Activated CD4-positive, CD25-positive, alpha-beta regulatory T cell treated with anti-CD3 and anti-CD28 coated beads, Interleukin-2, amount 50 U/mL, for 24 hours (primary cell): ENCODE measurements at places on chromosomes 1 and 21.

GRCh38 chr1:151980287-151981177 lies 13.1 kb downstream of the S100A10 start:
- ATAC-seq = no peak

- ATAC-seq = no peak
Observed at GRCh38 chr1:32889731-32890278, 3.5 kb downstream of the HPCA start.

- ATAC-seq = no peak
Observed at GRCh38 chr1:208156741-208157140, 87.4 kb downstream of the PLXNA2 start.

GRCh38 chr1:29123053-29123886 lies 433 bp downstream of the TMEM200B start:
- ATAC-seq = no peak

DNA sequence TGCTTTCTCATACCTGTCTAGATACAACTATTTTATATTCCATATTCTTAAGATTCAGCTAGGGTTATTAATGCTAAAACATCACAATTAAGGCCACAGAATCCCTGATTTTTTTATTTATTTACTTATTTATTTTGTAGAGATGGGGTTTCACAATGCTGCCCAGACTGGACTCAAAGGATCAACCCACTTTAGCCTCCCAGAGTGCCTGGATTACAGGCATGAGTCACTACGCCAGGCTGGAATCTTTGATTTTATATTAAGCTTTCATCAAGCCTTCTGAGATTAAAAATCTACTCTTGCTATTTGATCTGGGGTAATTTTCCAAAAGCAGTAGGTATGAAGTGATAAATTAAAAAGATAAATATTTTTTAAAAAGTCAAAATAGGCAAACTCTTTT lies 38.9 kb downstream of the MCOLN2 start:
- ATAC-seq = no peak

- ATAC-seq = no peak
Observed at GRCh38 chr1:219381396-219381795, 207.7 kb downstream of the LYPLAL1 start.

DNA sequence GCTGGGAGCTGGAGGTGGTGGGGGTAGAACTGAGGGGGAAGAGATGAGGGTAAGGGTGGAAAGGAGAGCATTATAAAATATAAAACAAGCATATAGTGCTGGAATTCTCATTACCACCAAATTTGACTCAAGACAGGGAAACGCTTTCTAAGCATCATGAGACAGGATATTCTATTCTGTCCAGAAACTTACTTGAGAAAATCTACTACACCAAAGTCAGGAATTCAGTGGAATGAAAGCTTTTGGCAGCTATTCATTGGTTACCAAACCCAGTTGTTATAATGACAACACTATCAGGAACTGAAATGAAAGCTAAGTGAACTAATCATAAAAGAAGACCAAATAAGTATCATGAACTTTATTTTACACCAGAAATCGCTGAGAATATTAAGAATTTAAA lies 14.5 kb downstream of the AIDA start:
- ATAC-seq = no peak

GRCh38 chr1:246197076-246197475 lies 310.0 kb downstream of the SMYD3 start:
- no peak for ATAC-seq

- ATAC-seq = no peak
Observed at GRCh38 chr1:219568733-219569132, 44.2 kb downstream of the ZC3H11B start.

DNA sequence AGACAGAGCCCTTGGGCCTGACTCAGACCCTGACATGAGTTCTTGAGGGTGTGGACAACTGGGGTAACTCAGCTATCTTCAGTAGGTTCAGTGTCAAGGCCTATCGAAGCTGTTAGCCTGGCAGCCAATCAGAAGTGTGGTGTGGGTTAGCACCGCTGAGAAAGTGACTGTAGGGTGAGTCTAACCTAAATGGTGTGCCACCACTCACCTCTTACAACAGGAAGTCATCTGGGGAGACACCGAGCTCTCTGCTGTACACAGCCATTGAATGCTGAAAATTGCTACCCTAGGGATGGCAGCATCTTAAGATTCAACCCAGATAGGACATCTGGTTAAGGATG lies 44.6 kb downstream of the RASSF5 start:
- peak; percentile 91 for ATAC-seq

- ATAC-seq = no peak
Observed at GRCh38 chr1:17185485-17185860, 19.5 kb upstream of the PADI1 start.

DNA sequence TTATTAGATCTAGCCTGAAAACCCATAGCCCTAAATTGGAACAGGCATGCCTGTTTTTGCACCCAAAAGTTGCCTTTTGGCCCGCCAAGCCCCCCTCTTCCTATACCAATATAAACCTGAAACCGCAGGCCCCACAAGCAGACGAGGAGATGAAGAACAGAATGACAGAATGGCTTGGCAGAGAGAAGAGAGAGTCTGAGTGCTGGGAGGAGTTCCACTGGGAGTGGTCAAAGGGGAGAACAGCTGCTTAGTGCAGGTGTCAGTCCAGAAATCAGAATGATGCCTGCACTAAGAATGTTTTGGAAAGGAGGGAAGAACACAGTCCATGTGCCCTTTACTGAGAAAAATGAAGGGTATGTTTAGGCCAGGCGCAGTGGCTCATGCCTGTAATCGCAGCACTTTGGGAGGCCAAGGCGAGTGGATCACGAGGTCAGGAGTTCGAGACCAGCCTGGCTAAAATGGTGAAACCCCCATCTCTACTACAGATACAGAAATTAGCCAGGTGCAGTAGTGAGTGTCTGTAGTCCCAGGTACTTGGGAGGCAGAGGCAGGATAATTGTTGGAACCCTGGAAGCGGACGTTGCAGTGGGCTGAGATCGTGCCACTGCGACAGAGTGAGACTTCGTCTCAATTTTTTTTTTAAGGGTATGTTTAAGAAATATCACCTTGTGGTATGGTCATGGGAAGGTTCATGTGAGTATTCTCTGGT lies 9.4 kb downstream of the DYRK1A start:
- no peak for ATAC-seq

DNA sequence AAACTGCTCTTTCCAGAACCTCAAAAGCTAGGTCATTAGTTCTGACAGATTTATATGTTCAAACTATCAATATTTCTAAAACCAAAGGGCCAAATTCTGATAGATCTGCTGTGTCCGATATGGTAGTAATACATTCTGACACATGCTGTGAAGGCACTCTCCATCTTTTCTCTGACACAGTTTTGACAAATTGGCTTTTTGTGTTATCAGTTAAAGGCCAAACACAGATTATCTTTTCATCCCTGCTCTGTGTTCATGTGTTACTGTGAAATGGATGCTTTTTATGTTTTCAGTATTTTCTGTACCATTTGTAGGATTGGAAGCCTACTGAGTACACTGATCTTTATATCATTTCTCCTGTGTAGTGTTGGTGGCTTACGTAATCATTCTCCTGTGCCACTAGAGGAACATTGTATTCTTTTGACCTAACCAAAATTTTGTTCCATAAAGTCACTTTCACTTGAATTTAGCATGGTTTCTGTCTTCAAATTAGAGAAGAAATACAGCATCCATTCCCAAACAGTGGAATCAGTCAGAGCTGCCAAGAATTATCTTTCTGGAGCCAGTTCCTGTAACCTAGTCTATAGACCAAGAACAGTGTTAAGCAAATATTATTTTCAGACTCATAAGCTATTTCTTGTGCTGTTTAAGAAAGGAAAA lies 137.2 kb downstream of the ADGRL2 start:
- ATAC-seq = no peak

GRCh38 chr1:225486856-225487255 lies 59.0 kb upstream of the LBR start:
- no peak for ATAC-seq

GRCh38 chr21:24369746-24370145 lies 1237.5 kb downstream of the MRPL39 start:
- no peak for ATAC-seq

GRCh38 chr1:31643976-31644559 lies 608 bp downstream of the PEF1 start:
- ATAC-seq = peak; percentile 40

- ATAC-seq = no peak
Observed at GRCh38 chr21:31993826-31994825, 121.3 kb downstream of the HUNK start.

DNA sequence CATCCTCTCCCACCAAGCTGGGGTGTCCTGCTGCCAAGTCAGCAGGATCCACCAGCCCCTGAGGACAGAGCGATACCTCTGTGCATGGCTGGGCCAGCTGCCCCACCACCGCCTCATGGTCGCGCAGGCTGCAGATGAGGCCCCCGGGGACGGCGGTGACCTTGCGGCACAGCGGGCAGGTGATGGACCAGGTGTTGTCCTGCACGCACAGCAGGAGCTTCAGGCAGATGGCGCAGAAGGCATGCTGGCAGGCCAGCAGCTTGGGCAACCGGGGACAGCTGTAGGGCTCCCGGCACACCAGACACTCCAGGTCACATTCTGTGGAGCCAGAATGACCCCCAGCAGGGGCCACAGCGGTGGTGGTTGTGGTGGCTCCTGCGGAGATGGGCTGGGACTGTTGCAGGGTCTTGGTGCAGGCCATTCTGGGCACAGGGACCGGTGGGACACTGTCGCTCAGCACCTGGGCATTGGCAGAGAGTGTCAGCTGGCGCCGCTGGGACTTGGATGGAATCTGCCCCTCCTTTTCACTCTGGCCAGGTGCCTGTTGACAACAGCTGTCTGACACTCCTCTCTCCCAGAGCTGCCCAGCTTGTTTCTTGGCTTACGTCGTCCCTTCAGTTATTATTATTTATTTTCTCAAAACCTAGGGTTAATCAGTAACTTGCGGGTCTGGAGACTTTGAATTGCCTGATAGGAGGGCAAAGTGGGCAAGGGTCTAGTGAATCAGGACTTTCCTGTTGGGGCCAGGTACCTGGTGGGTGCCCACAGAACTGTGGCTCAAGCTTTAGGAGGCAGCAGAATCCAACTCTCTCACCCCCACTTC lies at the start of gene RNF186:
Gene RNF186, minus strand, starts transcription at position 603 of the 823 bp plus-strand sequence. Its CDS starts 182 bp downstream, at position 421.
- no peak for ATAC-seq

- peak; percentile 83 for ATAC-seq
Observed at GRCh38 chr1:100896481-100896982, 642 bp downstream of the SLC30A7 start.

- no peak for ATAC-seq
Observed at GRCh38 chr1:161838362-161838761, 72.2 kb downstream of the ATF6 start.

DNA sequence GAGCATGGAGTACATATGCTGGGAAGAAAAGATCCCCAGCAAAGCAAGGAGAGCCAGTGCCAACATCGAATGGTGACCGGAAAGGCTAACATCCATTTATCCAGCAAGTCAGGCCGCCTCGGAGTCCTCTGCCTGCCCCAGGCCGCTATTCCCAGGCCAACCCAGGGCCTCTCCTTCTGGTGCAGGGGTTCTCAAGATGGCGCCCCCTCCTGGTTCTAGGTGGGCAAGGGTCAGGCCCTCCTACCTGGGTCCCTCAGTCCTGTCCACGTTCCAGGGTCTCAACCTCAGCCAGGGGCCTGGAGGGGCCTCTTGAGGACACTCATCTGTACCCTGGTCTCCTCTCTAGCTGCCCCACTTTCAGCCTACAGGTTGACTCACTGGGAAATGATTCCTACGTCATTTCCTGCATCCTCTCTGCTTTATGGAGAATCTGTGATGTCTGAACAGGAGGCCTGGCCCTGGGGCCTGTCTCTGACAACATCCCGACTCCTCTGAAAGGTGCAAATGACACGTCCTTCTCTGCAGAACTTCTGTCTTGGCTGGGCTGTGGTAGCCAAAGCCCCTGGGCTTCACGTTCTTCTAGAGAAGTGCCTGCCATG lies 145.3 kb downstream of the PSMG1 start:
- ATAC-seq = no peak

GRCh38 chr1:218436997-218437396 lies 91.9 kb downstream of the TGFB2 start:
- ATAC-seq = no peak

DNA sequence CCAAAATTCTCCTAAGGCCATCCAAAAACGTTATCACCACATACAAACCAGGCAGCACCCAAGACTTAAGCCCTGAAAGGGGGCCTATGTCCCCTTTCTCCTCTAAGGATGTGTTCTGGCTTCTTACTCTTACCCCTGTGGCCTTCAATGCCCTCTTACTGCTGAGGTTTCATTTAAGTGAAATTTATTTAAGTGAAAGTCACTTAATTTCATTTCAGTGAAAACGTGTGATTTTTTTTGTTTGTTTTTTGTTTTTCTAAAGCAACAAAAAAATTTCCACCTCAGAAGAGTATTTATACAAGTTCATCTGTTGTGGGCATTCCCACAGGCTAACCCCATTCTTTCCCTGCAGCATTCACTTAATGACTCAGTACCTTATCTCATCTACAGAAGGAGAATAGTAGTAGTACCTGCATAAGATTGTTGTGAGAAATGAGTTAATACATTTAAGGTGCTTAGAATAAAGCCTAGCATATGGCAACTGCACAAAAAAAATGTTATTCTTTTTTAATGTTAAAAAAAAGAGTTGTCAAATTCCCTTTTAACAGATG lies 220.6 kb downstream of the CHRM3 start:
- no peak for ATAC-seq

DNA sequence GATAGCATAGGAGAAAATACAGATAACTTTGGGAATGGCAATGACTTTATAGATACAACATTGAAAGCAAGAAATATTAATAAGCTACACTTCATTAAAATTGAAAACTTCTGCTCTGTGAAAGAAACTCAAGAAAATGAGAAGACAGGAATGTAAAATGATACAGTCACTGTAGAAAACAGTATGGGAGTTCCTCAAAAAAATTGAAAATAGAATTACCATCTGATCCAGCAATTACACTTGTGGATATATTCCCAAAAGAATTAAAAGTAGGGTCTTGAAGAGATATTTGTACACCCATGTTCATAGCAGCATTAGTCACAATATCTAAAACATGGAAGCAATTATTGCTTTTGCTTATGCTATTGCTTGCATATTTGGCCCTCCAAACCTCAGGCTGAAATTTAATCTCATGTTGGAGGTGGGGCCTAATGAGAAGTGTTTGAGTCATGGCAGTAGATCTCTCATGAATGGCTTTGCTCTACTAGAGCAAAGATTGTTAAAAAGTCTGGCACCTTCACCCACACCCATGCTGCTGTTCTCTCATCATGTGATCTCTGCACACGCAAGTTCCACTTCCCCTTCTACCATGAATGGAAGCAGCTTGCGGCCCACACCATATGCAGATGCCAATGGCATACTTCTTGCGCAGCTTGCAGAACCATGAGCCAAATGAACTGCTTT lies 15.3 kb upstream of the AHCYL1 start:
- no peak for ATAC-seq

- no peak for ATAC-seq
Observed at GRCh38 chr1:172654535-172654934, 4.4 kb upstream of the FASLG start.

GRCh38 chr1:24463776-24464735 lies 38.6 kb upstream of the RCAN3 start:
- ATAC-seq = no peak

DNA sequence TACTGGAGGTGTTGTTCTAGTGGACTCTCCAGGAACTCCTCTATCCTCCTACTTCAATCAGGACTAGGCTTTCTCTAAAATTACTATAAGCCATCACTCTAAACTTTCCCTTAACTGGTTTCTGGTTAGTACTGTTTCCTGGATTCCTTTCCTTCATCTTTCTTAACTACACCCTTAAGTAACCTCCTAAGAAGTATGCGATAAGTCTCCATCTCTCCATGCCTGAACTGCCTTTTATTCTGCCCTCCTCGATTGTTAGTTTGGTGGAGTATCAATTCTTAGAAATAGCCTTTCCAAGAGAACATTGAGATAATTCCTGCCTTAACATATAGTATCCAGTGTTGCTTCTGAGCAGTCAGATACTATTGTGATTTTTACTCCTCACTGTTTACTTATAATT lies 162.9 kb upstream of the PDE4B start:
- no peak for ATAC-seq

GRCh38 chr1:212242288-212242984 lies 42.8 kb upstream of the PPP2R5A start:
- ATAC-seq = no peak
